Activated naive CD4-positive, alpha-beta T cell (primary cell): ENCODE measurements at places on chromosomes 3 and 15.

GRCh38 chr3:155325263-155325835, 31.9 kb upstream of the STRIT1 start:
- DNase-seq: no peak

DNA sequence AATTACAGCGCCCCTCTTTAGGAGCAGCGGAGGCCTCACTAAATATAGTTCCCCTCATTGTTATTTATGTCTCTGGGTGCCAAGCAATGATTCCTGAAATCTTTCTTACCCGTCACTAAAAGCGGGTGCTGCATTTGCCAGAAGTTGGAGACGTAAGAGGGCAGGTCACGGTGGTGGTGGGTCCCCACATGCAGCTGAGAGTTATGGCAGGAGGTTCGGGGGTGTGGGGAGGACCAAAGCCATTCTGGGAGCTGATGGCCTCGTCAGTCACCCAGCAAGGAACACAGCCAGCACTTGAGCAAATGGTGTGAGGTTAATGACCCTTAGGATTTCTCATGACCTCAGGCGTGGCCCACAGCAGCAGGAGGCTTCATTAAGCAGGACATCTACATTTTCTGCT, 129.2 kb downstream of the RAB11A start:
- DNase-seq: no peak

GRCh38 chr15:89002830-89003229, 85.4 kb upstream of the ABHD2 start:
- DNase-seq: no peak

DNA sequence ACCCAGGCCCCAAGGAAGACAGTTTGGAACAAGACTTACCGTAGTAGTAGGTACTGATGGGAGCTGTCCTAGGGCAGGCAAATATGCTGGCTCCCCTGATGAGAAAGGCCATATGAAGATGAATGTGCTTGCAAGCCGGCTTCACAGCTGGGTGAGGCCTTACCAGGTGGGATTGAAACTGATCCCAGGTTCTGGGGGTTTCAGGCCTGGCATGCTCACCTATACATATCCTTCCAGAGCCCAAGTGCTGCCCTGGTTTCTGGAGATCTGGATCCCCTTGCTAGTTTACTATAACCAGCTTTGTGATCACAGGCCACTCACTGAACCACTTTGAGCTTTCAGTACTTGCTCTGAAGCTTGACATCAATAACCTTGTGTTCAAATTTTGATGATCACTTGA, 274.3 kb downstream of the EPHB1 start:
- DNase-seq: no peak

DNA sequence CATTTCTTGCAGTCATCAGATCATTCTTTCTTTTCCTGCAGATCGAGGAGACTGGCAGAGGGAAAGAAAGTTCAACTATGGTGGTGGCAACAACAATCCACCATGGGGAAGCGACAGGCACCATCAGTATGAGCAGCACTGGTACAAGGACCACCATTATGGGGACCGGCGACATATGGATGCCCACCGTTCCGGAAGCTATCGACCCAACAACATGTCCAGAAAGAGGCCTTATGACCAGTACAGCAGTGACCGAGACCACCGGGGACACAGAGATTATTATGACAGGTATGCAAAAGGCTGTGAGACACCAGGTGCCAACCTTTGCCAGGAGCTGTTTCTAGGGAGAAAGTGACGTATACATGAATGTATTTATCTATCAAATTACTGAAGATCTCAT, 69.0 kb downstream of the RGMA start:
- DNase-seq: no peak

GRCh38 chr15:101437618-101438481, 51.7 kb downstream of the PCSK6 start:
- DNase-seq: no peak

- DNase-seq: no peak
Measured at GRCh38 chr15:48946074-48946839, 17.5 kb downstream of the SHC4 start.

DNA sequence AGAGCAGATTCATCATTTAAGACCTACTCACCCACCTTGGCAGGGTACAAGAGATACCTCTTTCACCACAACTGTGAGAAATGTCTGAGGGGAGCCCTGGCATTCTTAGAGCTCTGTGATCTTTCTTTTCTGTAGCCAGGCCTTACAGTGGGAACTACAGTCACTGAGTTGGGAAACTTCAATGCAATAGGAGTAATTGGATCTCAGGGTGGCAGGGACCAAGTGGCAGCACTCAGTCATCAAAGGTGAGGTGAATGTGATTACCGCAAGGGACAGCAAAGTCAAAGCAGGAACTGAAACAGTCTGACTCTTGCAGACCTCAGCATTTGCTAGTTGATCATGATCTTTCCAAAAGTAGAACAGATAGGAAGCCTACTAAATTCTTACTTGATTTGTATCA, 7.2 kb upstream of the MCF2L2 start:
- no peak for DNase-seq

DNA sequence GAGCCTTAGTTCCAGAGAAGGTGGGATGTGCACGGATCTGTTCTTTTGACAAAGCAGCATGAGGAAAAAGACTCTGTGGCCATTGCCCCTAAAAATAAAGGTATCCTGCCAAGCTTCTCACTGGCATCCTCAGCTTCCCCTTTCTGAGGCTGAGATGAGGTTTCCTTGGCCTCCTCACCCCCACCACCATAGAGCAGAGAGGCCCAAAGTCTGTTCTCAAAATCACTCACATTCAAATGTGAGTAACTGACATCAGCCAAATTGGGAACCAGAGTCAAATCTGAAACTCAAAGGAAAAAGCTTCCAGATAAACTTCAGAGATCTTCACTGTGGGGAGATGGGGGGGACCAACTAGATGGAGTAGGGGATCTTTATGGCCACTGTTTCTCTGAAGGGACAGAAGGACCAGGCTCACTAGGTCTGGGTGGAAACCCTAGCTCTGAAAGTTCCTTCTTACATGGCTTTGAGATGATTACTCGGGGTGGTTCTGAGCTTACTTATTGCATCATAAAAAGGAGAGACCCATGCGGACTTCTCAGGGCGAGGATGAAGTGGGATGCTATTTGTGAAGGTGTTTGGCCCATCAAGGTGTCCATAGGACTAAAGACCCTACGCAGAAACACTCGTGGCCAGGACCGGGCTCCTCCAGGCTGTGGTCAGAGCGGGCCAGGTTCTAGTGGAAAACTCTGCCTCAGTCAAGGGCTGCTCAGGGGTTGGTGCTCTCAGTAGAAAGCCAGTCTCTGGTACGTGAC, 61.5 kb upstream of the MEF2A start:
- no peak for DNase-seq

DNA sequence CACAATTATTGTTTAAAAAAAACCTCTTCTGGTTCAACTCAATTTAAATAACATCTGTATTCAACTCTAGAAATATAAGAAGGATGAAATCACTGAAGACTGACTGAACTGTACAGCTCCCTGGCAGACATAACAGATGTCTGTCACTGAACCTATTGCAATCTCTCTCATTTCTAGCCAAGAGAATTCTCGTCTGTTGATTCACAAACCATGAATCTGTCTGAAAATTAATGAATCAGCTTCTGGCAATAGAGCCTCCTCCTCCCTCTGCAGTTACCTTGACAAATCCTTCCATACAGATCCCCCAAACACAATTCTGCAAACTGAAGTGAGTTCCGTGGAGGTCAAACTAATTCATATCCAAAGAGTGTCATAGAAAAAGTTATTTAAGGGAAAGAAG, 561.4 kb downstream of the PYDC2 start:
- DNase-seq: no peak

GRCh38 chr15:29736744-29737020, 85.6 kb downstream of the TJP1 start:
- no peak for DNase-seq

- DNase-seq: no peak
Measured at GRCh38 chr15:95715116-95715903, 615.2 kb upstream of the NR2F2 start.

DNA sequence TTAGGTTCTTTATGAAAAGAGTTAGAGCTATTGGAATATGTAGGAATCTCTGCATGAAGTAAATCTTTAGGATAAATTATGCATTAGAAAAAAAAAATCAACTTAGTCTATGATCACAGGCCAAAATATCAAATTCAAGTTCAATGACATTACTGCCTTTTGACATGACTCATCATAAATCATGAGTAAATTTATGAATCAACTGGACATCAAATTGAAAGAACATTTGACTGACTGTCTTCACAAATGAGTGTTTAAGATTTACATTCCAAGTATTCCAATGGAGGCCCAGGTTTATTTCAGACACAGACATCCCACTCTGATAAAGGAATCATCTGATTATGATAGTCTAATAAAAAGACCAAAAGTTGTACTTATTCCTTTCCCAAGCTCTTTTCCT, 192.8 kb upstream of the TTC14 start:
- DNase-seq: no peak

DNA sequence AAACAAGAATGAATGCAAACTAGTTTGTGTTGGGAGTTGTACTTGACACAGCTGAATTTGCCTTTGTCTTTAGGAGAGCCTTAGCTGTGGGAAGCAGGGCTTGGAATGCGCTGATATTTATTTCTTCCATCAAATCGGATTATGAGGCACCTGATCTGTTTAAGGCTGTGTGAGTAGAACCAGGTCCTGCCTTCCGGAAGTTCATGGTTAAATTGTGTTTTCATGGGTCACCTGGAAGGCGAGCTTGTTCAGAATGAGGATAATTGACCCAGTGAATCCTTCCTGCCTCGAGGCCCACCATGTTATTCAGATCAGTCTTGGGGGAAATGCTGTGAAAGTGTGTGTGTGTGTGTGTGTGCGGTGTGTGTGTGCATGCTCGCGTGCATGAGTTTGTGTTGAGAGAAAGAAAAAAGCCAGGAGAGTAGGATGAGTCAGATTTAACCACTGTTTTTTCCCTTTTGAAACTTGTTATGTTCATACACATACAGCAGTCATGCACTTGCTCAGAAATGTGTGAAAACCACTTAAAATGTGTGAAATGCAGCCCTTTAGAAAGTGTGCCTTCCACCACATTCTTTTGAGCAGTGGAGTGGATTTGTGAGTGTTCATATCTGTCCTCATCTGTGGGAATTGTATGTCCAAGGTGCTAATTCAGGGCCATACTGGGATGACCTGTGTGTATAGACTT, 36.7 kb downstream of the SMAD3 start:
- no peak for DNase-seq

DNA sequence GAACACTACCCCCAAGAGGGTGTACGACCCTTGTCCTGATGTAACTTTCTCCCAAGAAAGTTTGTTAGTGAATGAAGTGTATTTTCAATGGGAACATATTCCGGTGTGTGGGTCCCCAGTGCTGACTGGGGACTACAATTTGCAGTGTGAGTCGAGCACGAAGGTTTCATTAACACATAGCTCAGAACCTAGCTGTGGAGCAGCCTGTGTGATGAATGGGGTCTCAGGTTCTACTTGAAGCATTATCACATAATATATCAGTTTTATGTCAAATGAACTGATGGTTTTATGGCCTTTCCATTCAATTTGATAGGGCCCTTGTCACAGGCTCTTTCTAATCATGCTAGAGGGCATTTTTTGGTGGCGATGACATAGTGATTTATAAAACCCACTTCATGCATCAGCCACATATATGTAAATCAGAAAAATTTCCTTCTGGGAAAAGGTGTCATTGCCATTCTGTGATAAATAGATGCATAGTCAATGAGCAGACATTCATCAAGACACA, 44.1 kb downstream of the RETNLB start:
- no peak for DNase-seq

DNA sequence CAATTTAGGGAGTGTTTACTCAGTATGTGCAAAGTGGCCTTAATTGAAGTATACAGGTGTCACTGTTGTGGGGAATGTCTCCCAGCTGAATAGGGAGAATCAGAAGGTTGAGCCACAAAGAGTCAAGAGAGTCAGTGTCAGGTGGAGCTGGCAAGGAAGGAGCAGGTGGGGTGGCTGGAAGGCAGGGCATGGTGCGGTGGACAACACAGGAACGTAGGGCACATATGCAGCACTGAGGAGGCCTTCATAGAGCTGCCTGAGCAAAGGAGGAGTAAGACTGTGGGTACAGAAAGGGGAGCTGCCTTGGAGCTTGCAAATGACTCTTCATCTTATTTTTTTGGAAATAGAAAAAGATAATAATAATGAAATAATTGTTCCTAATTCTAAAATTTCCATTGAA, 20.0 kb downstream of the ARHGEF3 start:
- no peak for DNase-seq

- no peak for DNase-seq
Measured at GRCh38 chr15:61056386-61056785, 172.7 kb downstream of the RORA start.

DNA sequence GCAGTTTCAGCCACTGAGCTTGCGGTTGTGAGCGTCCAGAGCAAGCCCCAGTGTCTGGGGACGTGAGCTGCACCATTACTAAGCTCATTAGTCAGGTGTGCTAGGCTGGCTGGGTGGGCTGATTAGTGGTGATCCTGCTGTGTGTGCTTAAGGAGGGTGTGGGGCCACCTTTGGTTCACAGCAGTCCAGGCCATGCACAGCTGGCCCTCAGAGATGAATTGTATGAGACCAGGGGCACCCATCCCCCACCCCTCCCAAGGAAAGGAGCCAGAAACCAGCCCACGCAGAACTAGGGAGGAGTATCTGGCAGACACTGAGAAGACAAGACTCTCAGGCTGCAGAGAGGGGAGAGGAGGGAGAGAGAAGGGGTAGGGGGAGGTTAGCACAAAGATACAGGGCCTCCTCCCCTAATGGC, 3.8 kb downstream of the TYRO3 start:
- no peak for DNase-seq

DNA sequence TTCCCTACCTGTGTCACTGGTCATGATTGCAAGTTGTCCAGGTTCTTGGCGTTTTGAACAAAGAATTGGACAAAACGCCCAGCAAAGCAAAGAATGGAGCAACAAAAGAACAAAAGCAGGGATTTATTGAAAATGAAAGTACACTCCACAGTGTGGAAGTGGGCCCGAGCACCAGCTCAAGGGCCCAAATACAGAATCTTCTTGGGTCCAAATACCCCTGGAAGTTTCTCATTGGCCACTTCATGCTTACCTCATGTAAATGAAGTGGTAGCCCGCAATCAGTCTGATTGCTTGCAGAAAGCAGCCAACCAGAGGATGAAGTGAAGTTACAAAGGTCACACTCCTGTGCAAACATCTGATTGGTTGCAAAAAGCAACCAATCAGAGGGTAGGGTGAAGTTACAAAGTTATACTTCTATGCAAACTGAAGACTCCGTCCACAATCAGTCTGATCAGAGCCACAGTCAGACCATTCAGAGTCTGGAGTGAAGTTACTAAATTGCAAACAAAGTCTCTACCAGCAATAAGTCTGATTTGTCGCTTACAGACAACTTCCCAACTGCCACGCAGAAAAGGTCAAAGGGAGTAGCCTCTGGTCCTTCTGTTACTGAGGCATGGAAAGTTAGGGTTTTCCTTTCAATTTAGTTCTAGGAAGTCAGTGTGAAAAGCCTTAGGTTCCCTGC, 8.3 kb upstream of the TM4SF1 start:
- no peak for DNase-seq

DNA sequence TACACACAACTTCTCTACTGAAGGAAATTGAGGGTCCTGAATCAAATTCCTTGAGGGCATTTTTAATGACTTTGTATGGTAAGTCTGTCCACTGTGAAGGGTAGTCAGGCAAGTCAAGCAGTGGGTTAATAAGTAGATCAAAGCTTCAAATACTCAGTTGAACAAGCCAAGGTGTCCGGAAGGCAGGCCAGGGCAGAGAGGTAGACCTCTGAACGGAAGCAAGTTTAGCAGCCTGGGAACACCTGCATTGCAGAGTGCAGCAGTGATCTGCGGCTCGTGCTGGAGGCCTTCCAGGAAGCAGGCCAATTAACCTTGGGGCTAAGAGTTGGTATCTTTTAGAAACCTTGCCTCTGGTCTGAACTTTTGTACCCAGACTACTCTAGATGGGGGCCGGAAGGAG, 143.8 kb downstream of the LRTM1 start:
- DNase-seq: no peak
